Transverse colon (tissue), 4 donors: ENCODE measurements at places on chromosomes 16 and 17.

DNA sequence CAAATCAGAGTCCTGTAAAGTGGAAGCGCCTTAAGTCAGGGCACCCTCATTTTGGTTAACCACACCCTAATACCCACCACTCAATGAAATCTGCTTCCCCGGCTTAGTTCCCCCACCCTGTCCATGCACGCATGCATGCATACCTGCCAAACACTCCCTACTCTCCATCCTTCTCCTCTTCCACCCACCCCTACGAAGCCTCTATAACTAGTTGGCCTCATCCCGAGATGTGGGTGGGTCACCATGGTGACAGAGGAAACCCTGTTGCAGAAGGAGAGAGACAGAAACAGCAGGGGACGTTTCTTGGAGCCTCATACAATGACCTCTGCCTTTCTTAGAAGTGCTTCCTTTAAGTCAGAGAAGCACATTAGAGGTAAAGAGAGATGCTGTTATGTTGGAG, 46.8 kb upstream of the DNAH9 start:
- H3K27ac ChIP-seq = no peak overlapping the region
- H3K27me3 ChIP-seq = no peaks in the 10 kb centered on the region
- no peaks in the 10 kb centered on the region for H3K4me1 ChIP-seq

DNA sequence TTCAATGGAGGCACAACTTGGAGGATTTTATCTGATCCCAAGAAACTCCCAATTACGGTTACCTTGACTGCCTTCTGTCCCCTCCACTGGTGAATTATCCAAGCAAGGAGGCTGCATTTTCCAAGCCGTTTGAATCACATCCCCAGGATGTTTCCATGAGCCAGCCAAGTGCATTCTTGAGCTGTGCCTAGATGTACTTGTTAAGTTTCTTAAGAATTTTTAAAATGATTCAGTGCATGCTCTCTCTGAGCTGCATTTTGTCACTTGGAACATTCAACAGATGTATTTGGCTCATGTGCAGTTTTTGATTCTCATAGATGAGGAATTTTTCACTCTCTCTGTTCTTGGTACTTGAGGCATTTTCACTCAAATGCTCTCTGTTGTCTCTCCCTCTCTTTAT, 202.6 kb upstream of the MYOCD start:
- no peaks in the 10 kb centered on the region for H3K36me3 ChIP-seq
- H3K27me3 ChIP-seq = no peaks in the 10 kb centered on the region
- peak overlapping the region; percentile 24 for H3K27ac ChIP-seq

GRCh38 chr17:72158895-72159885, 38.4 kb downstream of the SOX9 start:
- no peaks in the 10 kb centered on the region for H3K36me3 ChIP-seq
- H3K4me3 ChIP-seq = no peak overlapping the region
- no peak overlapping the region for H3K27ac ChIP-seq
- H3K4me1 ChIP-seq = no peaks in the 10 kb centered on the region
- DNase-seq = no peak

DNA sequence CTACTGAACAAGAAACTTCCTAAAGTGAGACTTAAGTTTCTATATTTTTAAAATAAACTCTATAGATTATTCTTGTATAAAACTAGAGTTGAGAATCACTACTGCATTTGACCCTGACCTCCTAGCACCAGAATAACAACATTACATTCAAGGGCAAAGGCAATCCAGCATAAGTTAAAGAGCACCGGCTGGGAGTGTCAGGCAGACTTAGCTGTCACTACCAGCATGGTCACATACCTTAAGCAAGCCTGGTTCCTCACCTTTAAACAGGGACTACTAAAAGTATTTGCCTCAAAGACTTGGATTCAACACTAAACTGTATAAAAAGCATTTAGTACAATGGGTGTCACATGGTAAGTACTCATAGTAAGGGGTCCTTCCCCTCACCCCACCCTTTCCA, 90.4 kb downstream of the SSH2 start:
- H3K36me3 ChIP-seq = no peaks in the 10 kb centered on the region
- no peaks in the 10 kb centered on the region for H3K27me3 ChIP-seq
- DNase-seq = no peak
- H3K27ac ChIP-seq = no peak overlapping the region
- no peak overlapping the region for H3K4me3 ChIP-seq
- H3K4me1 ChIP-seq = peaks cover 19% of the 10 kb centered on the region
